GM13977 (cell line): ENCODE measurements at places on chromosomes 16 and 17.

DNA sequence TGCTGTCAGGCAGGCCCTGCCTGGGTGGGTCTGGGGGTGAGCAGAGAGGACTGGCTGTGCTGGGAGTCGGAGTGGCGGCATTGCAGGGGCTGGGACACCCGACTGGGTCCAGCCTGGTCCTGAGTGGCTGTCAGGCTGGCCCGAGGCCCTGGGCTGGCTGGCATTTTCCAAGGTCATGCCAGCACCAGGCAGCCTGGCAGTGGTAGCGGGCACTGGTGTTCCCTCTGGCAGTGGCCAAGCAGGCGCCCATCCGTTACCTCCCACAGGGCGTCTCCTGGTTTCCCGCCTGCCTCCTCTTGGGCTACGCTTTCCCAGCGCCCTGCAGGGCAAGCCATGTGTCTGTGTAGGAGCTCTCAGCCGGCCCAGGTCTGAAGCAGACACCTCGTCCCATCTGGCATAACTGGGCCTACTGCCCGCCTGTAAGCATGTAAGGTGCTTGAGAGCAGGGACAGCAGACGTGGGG, 5.7 kb upstream of the PKMYT1 start:
- no peak for DNase-seq

GRCh38 chr16:75102595-75102994, 14.0 kb downstream of the LDHD start:
- no peak for DNase-seq

DNA sequence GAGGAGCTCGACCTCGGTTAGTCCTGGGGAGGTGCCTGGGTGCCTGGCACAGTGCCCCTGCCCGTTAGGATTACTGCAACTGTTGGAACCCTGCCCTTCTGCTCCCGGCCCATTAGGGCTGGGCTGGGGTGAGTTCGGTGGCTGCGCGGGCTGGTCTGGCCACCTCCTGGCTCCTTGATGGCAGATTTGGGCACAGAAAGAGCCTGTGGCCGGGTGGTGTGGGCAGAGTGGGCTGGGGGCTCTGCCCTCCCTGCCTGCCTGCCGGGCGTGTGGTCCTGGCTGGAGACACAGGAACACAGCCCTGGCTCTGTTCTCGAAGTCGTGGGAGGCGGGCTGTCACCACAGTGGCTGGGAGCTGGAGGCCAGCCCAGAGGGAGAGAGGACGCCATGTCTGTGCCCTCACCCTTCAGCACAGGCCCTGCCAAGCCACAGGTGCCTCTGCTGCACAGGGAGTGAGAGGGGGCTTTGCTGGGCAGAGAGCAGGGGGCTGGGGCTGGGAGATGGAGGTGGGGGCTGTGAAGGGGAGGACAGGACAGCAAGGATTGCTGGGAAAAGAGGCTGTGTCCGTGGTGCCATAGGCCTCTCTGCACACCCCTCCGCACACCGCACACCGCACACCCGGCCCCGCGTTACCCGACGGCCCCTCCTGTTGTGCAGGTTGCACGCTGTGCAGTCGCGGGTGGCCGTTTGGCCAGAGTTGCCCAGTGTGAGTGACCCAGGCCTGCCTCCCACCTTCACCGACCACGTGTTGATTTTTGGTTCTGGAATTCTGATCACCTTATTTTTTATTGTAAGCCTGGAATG, 236.6 kb upstream of the GSE1 start:
- DNase-seq: no peak

GRCh38 chr17:74618451-74618850, 5.1 kb downstream of the CD300E start:
- DNase-seq: no peak

DNA sequence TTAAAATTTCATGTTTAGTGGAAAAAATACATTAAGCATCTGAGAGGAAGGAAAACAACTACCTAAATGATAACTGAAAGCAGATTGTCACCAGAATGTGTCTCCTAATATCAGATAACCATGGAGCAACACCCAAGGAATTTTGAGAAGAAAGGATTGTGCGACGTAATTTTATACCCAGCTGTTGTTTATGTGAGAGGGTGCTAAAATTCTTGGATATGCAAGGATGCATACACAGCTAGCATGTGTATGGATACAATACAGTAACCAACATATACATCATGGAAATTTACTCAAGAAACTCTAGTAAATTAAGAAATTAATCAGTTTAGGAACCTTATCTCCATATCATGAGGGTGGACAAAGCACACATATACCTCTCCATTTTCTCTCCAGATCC, 290.9 kb downstream of the HS3ST3A1 start:
- DNase-seq: no peak

GRCh38 chr16:78942625-78943245, 657.8 kb downstream of the MAF start:
- DNase-seq: no peak

GRCh38 chr17:62895320-62896301, 70.4 kb upstream of the TANC2 start:
- DNase-seq: no peak

GRCh38 chr16:35753559-35754390, 2294.4 kb downstream of the TP53TG3F start:
- DNase-seq: no peak

DNA sequence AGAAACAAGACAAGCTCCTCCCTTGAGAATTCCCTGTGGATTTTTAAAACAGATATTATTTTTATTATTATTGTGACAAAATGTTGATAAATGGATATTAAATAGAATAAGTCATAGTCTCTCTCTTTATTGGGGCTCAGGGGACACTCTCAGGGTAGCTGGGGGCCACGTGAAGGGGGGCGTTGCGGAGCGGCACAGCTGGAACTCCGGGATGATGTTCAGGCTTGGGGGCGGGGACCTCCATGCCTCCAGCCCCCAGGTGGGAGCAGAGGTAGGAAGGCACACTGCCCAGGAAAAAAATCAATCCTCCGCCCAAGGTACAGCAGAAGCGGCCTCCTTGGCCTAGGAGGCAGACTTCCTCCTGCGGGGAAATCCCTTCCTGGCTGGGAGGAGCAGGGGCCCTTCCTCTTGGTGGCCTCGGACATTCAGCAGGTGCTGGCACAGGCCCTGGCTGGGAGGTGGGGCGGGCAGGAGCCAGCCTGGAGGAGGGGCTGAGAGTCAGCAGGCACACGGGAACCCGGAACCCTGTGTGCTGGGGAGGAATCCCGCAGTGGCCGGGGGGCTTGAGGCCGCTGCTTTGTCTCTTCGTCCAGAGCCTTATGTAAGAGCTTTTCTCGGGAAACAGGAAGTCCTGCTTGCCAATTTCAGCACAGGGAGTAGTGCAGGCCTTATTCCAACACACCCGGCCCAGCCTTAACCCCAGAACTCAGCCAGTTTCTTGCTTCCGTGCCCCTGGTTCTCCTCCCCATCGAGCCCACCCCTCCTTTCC, 591 bp upstream of the TNFSF13 start:
- DNase-seq: peak; percentile 65

GRCh38 chr16:14475370-14476139, 154.5 kb downstream of the PARN start:
- no peak for DNase-seq

DNA sequence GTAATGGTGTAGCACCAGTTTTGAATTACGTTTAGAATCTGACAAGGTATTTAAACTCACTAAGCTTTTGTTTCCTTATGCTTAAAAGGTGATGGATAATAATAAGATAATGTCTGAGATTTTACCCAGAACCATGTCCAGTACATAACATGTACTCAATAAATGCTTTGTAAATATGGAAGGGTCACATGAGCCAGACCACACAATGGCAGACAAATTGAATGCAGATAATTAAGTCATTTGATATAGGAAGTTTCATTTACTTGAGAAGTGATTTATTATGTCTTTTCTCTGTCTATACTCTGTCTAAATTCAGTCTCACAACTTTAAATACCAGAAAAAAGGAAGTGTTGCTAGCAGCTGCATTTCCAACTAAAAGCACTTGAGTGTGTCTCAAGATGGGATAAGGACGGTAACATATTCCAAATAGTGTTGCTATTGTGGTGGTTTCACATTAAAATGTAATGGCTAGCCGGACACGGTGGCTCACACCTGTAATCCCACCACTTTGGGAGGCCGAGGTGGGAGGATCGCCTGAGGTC, 52.5 kb upstream of the DHX40 start:
- no peak for DNase-seq

- DNase-seq: no peak
Measured at GRCh38 chr16:18827890-18828289, 26.5 kb upstream of the ARL6IP1 start.

DNA sequence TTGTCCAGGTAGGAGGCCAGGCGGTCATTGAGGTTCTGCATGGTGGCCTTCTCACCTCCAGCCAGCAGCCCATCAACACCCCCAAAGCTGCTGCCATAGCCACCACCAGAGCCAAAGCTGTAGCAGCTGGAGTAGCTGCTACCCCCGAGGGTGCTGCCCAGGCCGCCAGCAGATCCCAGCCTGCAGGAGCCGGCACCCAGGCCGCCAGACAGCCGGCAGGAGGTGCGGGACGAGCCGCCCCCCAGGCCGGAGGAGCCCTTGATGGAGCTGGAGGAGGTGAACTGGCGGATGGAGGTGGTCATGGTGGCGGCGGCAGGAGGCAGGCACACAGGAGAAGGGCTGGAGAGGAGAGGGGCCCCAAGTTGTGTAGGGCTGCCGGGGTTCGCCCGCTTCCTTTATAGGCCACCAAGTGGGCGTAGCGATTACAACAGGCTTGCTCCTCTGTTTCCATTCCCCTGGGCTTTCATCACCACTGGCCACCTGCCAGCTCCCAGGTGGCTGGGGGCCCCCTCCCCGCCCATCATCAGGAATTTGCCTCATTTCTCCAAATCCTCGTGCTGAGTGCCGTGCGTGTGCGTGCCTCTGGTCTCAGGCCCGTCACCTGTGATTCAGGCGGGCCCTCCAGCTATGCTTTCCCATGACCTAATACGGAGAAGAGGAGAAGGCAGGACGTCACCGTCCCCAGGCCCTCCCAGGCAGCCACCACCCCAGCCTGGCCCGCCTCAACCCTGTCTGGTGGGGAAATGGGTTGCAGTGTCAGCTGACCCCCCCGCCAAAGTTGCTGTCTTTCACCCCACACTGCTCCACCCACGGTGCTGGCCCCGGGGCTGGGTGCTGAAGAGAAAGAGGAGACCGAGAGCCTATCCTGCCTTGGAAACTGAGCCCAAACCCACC, at the start of gene KRT17:
Gene KRT17 (minus strand): TSS at position 368 of the 894 bp plus-strand sequence. CDS start 66 bp downstream, at position 302.
- DNase-seq: no peak

- no peak for DNase-seq
Measured at GRCh38 chr16:15810949-15811348, 45.9 kb downstream of the MYH11 start.

DNA sequence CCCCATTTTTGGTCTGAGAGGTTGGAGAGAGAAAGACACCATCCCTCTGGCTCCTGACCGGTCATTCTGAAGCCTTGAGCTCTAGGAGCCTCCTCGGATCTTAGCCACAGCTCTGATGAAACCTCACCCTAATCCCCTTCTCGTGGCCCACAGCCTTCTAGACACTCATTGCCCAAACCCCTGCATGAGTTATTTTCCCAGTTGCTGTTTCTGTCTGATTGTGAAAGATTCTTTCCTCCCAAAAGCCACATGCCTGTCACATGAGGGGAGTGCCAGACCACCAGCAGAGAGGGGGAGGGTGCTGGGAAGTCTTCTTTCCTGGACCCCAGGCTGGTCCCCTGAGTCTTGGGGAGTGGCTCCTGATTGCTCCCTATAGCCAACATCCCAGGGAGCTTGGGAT, 17.6 kb upstream of the ABR start:
- no peak for DNase-seq

DNA sequence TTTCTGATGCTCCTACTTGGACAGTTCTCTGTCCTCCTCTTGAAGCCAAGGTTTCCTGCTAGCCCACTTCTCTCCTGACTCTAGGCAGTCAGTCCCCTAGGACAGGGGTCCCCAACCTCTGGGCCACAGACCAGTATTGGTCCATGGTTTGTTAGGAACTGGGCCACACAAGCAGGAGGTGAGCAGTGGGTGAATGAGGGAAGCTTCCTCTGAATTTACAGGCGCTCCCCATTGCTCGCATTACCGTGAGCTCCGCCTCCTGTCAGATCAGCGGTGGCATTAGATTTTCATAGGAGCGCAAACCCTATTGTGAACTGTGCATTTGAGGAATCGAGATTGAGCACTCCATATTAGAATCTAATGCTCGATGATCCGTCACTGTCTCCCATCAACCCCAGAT, 55.7 kb downstream of the GNA13 start:
- no peak for DNase-seq

DNA sequence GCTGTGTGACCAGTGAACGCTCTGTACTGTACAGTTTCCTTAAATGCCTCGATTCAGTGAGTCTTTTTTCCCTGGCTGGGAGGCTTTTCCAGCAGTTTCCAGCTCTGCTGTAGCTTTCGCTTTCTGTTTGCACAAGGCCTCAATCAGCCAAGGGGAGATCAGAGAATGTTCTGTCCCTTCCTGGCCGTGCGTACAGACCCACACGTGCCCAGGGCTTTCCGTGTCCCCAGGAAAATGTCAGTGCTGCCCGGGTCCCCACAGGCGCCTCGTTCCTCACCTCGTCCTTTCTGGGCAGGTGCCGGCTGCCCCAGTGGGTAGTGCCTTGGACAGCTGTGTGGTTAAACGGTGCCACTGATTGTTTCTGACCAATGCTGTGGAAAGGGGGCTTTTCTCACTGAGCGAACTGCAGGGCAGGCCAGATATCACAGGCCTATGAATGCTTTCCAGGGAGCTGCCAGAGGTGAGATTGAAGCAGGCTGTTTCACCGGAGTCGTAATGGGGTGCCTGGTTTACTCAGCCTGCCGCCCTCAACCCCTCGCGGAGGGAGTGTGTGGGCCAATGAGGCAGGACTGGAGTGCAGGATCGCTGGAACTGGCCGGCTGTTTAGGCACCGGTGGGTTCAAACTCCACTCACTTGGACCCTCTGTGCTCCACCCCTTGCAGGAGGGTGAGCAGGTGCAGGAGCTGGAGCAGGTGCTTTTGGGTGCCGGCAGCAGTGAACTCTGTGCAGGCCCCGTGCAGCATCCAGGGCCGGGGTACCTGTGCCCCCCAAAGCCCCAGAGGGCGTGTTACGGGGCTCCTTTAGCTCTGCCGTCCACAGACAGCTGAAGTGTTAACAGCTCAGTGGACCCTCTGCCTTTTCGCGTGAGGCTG, 44.4 kb downstream of the ZNF778 start:
- no peak for DNase-seq

GRCh38 chr16:27671410-27671809, 121.5 kb downstream of the KATNIP start:
- no peak for DNase-seq

DNA sequence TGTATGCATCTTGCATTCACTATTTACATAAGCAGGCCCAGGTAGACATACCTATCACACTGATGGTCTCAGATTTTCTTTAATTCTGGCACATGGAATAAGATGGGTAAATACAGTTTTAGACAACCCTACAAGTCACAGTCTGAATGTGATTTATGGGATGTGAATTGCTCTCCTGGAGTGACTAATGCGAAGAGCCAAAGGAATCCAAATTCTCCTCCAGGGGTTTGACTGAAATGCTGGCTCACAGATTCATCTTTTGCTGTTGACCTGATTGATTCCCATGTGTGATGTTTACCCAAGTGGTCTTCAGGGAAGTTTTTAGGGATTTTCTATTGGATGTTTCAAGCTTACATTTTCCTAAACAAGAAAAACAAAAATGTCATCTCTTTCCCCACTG, 277.9 kb upstream of the MON1B start:
- no peak for DNase-seq

GRCh38 chr16:62225675-62226074, 189.4 kb upstream of the CDH8 start:
- DNase-seq: peak; percentile 17

- DNase-seq: no peak
Measured at GRCh38 chr17:67993998-67994361, 2.3 kb downstream of the C17orf58 start.

GRCh38 chr17:5354886-5355415, 64.5 kb downstream of the NUP88 start:
- no peak for DNase-seq
